IMR-90 (cell line): ENCODE measurements at places on chromosomes 13 and 19. TPM values are rescaled to one million over a fixed set of nuclear protein-coding genes. Genes with fewer than 3 reads are reported as not detected.

HNRNPUL1 gene
- total RNA-seq = 50.7 and 56.1 TPM in 2 replicates

DNA sequence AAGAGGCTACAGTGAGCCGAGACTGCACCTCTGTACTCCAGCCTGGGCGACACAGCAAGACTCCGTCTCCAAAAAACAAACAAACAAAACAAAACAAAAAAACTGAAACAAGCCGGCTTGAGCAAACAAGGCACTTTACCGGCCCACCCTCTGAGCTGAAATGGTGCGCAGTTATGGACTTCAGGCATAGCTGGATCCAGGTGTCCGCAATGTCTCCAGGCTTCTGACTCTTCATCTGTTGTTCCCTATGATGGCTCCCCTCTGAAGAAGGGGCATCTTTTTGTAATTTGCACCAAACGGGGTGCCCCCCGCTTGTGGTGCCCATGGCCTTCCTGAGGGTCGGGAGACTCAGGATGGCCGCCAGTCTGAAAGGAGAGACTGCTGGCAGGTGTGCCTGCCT lies 6.2 kb downstream of the C2CD4C start:
- DNase-seq = no peak

DNA sequence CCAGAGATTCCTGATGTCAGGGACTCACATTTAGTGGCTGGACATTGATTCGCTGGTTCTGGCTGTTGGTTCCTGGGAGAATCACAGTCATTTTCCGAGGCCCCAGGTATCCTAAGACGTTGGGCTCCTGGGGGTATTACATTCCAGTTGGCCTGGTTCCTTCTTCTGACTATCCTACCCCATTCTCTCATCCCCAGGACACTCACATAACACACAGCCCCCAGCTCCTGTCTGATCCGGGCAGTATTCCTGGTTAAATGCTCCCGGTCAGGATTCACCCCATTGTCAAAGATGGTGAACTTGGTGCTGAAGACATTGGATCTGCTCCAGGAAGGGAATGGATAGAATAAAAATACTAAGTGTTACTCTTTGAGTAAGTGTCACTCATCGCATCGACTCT lies 11.5 kb downstream of the PPP1R15A start:
- DNase-seq = no peak

DNA sequence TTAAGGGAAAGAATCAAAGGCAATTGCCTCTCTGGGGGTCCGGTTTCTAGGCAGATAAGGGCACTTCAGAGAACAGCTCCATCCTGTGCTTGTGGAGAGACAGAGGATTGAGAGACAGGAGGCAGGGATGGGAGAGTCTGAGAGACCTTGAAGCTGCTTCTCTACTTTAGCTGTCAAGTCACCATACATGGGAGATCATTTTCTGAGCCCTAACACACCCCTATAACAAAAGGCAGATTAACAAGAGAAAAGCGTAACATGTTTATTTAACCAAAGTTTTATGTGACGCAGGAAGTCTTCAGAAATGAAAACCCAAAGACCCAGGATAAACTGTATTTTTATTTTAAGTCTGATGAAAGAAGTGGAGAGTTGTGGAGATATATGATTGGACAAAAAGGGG lies 48.4 kb downstream of the CBY2 start:
- no peak for DNase-seq

DNA sequence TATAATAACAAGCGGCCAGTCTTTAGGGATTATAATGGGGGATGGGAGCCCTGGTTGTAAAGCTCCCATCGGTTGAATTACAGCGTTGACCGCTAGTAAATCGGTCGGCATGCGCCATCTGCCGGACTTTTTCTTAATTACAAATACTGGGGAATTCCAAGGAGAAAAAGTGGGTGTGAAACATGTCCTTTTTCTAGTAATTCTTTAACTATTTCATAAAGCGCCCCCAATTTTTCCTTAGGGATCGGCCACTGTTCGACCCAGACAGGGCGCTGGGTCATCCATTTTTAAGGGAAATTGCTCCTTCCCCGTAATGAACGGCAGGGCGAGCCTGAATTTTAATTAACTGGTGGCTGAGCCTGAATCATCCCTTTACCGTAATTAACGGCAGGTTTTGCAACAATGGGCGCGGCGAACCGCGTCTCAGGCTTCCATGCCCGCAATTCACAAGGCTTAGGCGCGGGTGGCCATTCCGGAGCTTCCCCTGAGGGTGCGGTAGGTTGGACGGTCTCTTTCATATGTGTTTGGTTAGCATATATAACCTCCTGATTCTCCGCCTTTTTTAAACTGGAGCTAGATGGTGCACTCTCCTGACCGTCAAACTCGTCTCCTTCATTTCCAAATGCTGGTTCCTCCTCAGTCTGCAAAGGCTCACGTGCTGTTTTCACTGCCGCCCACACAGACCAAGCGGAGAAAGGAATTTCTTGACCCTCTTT lies 30.2 kb upstream of the EVI5L start:
- peak; percentile 81 for DNase-seq
